Esophagus mucosa (tissue), 1 donor: ENCODE measurements at places on chromosomes 3 and 15. TPM values are rescaled to one million over a fixed set of nuclear protein-coding genes. Genes with fewer than 3 reads are reported as not detected.

Gene ECE2
- not detected for total RNA-seq

Gene MAP1A
- total RNA-seq, result 0.76 TPM

Gene CSPG5
- 0.48 TPM for total RNA-seq

Gene APOD
- 3.5 TPM for total RNA-seq

- peak; percentile 37 for ATAC-seq
These were observed 489 bp downstream of the CSPG5 start for GRCh38 chr3:47578119-47578632.

DNA sequence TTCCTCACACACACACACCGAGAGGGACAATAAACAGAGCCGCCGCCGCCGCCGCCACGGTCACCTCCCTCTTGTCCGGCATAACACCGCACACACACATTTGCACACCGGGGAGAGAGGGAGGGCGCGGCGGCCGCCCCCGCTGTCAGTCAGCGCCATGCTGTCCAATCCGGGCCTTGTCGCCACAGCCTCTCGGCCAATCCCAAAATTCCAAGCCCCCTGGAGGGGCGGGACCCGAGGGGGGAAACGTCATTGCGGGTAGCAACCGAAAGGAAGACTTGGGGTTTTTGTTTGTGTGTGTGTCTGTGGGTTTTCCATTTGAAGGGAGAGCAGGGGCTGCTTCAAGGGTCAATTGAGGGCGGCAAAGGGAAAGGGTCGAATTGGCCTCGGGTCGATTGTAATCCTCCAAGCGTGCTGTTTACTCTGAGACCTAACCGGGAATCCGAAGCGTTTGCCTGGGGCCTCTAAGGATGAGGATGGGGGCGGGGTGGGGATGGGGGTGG is at the start of gene TOP2B:
Gene TOP2B (minus strand): TSS at position 96 of the 503 bp plus-strand sequence. CDS start 610 bp downstream, outside the sequence.
- peak; percentile 100 for ATAC-seq

- peak; percentile 52 for ATAC-seq
These were observed 484.2 kb upstream of the ATP11B start for GRCh38 chr3:182309120-182309519.

GRCh38 chr3:195595785-195596531 is 12.2 kb upstream of the APOD start:
- ATAC-seq, result no peak

DNA sequence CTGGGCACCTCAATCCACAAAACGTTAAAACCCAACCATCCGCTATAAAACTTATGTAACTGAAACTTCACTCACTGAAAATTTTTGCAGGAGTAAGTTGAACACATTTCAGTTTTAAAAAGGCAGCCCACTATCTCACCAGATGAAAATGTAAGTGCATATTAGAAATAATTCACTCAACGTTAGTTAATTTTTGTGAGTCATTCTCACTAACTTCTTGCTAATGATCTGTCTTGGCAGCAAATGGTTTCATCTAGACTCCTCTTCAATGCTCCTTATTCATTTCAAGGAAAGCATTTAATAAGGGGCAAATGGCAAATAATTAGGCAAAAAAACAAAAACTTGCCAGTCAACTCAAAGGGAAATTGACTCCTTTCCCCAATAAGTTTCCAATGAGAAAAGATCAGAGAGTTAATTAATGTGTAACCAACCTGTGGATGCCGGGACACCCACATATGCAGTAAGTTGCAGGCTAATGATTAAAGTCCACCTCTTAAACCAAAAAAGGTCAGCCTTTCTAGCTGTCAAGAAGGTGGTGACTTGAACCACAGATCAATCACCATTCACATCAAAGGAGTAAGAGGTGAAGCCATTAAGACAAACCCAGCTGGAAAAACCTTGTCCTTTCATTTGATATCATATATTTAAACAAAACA is 22.9 kb upstream of the PRICKLE2 start:
- ATAC-seq, result no peak

DNA sequence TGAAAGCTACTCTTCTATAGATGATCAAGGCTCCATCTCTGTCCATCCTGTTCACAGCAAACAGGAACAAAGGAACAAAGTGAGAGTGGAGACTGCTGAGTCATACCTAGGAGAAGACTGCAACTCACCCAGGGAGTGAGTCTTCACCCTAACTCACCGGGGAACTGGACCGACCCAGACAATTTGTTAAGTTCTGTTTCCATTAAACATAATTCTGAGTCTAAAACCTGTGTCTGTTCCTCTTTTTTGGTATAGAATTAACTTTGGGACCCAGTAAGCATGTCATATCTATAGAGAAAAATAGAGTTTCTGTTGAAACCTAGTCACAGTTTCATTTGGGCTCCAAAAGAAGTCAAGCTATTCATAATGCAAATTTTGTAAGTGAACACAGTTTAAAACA is 21.6 kb downstream of the CCDC80 start:
- peak; percentile 56 for ATAC-seq
